T-helper 1 cell (primary cell): ENCODE measurements at places on chromosomes 1 and 21.

GRCh38 chr1:180606155-180606554 lies 25.7 kb upstream of the XPR1 start:
- no peak for DNase-seq

DNA sequence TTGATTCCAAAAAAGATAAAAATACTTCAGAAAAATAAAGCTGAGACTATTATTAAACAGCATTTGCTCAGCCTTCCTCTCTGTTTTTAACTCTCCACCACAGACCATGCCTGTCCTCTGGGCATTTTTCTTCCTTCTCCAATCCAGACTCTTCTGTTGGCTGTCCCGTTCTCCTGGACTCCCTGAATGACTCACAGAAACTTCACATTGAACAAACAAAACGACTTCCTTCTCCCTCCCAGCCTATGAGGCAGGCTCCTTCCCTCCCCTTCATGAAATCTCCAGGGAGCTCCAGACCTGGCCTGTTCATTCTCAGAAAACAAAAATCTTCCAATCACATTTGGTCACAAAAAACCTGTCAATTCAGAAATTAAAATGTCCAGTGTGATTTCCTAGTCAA lies 421.3 kb downstream of the NPHP4 start:
- DNase-seq = no peak

DNA sequence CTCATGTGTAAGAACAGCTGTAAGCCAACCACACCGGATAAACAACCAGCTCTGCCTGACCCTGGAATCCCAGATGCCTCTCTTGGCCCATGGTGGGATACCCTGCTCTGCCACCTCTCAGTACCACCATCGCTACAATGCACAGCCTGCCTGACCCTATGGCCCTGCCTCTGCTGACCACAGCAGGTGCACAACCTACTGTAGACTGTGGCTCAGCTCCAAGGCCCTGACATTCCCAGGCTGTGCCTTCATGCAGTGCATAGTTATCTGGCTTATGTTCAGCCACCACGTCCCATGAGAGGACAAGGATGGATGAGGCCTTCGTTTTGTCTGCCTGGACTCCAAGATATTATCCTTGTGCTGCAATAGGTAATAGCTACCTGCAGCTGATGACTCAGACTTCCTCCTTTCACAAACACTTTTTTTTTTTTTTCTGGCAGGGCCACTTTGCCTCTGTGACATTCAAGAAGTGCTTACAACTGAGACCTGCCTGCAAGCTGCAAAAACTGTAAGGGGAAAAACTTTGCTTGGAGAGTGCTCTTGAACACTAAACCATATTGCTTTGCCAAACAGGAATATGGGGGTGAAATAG lies 177.7 kb downstream of the URB2 start:
- DNase-seq = no peak

DNA sequence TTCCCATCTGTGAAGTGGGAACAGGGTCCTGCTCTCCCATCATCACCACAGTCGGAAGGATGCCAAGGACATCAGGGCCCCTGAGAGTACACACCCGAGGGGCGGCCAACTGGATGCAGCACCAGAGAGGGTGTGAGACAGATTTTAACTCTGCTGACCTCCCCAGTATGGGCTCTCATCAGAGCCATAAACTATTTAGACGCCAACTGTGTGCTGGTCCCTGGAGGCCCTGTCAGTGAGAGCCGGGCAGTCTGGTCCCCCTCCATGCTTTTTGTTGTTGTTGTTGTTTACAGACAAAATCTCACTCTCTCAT lies 1.7 kb downstream of the FGR start:
- DNase-seq = no peak

DNA sequence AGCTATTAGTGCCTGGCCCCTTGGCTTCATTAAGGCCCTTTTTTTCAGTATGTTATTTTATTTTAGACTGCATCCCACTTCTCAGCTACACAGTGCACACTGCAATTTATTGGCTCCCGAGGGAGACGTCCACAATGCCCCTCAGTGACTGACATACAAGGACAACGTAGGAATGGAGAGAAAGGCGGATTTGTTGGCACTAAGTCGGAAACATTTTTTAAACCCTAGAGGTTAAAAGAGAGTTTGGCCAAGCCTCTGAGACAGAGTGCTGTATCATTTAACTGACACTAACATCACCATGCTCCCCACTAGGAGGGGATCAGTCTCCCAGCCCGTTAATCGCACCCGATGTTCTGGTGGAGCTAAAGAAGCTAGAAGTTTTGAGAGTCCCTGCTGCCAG lies 45.7 kb upstream of the FOXD3 start:
- no peak for DNase-seq
